Epithelial cell of proximal tubule (primary cell): ENCODE measurements at places on chromosomes 4 and X. TPM values are rescaled to one million over a fixed set of nuclear protein-coding genes. Genes with fewer than 3 reads are reported as not detected.

- no peak for DNase-seq
These were observed 1111.0 kb upstream of the AGA start for GRCh38 chr4:178553201-178553600.

Gene AFM
- not detected in 2 replicates for total RNA-seq

Gene BMPR1B
- 2.0 TPM in 2 replicates for total RNA-seq

- DNase-seq, result no peak
These were observed 123.4 kb upstream of the GUCY1A1 start for GRCh38 chr4:155543126-155543765.

- no peak for DNase-seq
These were observed 209.5 kb upstream of the SPOCK3 start for GRCh38 chr4:167443841-167444240.

DNA sequence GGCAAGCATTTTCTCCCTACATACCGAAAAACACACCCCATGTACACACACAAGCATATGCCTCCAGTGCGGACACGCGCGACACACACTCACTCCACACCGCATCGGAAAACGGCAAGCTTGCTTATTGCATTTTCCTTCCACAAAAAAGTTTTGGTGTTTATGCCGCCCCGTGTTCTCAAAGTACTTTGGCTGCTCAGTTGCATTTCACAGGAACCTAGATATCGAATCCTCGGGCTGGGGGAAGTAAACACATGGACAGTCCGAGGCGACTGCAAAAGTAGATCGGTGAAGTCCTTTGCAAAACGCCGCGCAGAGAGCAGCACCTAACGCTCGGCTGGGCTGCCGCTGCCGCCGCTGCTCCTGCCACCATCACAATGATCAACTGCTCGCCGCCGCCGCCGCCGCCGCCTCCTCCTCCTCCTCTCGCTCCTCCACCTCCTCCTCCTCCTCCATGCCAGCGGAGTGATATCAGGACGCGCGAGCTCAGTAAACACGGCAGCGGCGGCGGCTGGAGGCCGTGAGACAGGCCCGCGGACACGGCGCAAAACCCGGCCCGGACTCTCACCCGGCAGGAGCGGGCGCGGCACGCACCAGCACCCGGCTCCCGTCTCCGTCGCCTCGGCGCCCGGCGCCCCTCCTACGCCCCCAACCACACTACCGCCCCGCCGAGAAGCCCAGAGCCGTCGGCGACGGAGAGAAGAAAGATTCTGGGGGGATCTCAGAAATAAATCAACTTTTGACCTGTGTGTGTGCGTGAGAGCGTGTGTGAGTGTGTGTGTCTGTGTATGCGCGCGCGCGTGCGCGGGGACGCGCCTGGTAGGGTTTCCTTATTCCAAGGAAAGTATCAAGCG, at the start of gene MAML3:
Gene MAML3, minus strand, starts transcription at position 467 of the 854 bp plus-strand sequence. CDS start 857 bp downstream, outside the sequence.
- DNase-seq, result no peak

Gene FAM90A26
- total RNA-seq, result not detected in 2 replicates

GRCh38 chrX:99172958-99173357, 1237.1 kb downstream of the PCDH19 start:
- no peak for DNase-seq

- no peak for DNase-seq
These were observed 51.7 kb upstream of the CHRDL1 start for GRCh38 chrX:110847334-110847733.

Gene EOLA1
- 6.5 and 9.2 TPM in 2 replicates for total RNA-seq

DNA sequence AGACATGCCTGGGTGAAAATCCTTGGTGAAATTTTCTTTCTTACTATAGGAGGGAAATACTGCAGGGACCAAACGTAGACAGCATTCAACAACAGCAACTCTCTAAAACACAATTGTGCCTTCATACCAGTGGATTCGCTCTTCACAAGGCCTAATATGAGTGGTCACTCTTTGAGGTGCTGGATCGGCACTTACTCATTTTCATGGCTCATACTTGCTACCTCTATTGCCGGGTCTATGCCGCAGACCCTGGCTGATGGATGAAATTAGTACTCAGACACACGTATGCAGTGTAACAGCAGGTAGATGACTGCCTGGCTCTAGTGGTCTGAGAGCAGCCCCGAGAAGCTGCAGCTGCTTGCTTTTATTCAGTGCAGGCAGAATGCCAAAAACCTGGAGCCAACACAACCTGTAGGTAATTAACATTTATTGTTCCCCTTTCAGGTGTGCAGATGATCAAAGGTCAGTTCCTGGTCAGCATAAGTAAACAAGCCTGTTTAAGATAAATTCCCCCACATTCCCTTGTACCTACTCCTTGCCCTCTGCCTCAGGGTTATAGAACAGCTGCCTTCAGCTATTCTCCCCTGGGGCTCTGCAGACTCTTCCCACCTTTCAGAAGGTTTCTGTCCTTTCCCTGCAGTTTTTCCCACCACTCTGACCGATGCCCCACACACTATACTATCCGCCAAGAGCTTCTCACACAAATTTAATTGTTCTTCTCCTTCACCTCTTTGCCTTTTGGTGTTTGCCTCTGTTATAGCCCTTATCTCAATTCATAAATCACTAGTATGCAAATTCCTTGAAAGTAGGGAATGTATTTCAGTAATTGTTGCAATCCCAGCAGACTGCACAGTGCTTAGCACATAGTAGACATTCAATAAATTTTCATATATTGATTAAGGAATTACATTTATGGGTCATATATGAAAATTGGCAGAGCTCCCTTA, 210.0 kb downstream of the SPANXN3 start:
- no peak for DNase-seq

DNA sequence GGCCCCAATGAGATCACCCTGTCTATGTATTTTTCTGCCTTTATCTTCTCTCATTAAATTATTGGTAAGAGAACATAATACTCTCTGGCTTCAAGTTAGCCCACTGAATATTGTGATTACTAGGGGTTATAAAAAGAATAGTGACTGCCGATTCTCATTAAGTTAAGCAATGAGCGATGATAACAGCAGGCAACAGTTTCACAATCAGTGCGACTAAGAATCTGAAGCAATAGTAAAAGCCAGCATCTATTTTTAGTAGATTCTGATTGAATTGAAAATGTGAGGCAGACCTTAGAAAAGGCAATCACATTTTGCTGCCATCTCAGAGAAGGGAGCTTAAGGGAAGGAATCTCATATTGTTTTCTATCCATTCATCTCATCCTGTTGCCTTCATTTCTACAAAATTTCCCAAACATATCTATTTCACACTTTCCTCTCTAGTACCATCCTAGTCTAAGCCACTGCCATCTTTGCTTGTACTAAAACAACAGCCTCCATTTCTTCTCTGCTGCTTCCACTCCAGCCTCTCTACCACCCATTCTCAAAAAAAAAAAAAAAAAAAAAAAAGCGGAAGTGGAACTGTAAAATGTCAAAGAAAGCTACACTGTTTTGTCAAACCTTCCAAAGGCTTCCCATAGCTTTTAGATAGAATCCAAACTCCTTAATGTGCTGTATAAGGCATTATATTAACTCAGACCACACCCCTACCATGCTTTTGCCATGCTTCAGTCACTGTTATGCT, 17.4 kb downstream of the GABRA4 start:
- DNase-seq, result no peak

DNA sequence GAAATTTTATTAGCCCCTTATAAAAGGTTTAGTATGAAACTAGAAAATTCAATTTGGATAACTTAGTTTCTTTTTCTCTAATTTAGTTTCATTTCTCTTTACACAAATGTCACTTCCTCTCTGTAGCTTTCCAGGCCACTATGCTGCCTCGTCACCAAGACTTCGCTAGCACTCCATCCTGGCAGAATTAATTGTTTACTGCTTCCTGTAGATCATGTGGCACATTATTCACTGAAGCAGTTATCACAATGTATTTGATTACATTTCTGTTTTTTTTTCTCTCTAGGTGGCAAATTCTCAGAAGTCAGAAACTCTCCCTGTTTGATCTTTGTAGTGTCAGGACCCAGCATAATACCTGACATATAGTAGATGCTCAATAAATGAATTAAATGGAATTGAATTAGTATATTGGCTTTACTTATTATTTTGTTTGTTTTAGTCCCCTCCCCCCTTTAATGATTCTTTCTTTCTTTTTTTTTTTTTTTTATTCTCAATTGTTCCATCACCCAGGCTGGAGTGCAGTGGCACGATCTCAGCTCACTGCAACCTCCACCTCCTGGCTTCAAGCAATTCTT, 9.3 kb upstream of the SAT1 start:
- no peak for DNase-seq

- DNase-seq, result no peak
These were observed 10.1 kb downstream of the REELD1 start for GRCh38 chr4:146224326-146224966.

Gene RBPJ
- total RNA-seq, result 38.6 and 76.0 TPM in 2 replicates

Gene BEND4
- 0.06 and 0.14 TPM in 2 replicates for total RNA-seq

DNA sequence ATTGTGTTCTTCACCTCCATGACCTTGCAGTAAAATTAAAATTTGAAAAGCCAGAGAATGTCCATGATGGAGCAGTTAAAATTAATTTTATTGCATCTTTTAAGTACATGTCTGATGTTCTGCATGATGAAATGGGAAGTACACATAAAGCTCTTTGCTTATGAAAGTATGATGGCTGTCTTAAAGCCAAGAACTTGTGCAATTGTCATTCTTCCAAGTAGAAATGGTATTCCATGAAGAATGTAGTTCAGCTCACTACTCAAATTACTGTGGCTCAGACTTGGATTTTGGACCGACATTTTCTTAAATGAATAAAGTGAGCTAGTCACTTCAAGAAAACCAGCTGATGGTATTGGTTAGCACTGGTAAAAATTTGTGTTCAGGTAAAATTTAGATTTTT, 161.7 kb upstream of the CXCL13 start:
- DNase-seq, result no peak

Gene LAGE3
- 23.0 and 28.4 TPM in 2 replicates for total RNA-seq

- DNase-seq, result peak; percentile 54
These were observed 51.8 kb downstream of the GC start for GRCh38 chr4:71732066-71732465.

DNA sequence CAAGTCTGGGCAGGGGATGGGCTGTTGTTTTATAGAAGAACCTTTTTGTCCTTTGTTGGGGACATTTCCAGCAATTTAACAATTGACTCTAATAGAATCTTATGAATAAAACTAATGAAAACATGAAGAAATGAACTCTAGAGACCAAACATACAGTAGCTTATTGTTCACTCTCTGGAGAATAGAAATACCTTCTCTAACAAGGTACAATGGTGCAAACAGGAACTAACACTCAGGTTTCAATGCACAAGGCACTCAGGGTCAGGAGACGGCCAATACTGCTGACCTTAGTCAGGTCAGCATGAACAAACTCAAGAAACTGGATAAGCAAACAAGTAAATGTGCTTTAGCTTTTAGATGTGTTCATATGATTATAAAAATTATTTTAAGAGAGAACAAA, 39.6 kb upstream of the FBXW7 start:
- DNase-seq, result no peak

Gene MAGEA4
- total RNA-seq, result not detected in 2 replicates

GRCh38 chr4:36533944-36534343, 252.5 kb downstream of the DTHD1 start:
- DNase-seq, result no peak

GRCh38 chr4:1091561-1091995, 21.8 kb downstream of the RNF212 start:
- no peak for DNase-seq

DNA sequence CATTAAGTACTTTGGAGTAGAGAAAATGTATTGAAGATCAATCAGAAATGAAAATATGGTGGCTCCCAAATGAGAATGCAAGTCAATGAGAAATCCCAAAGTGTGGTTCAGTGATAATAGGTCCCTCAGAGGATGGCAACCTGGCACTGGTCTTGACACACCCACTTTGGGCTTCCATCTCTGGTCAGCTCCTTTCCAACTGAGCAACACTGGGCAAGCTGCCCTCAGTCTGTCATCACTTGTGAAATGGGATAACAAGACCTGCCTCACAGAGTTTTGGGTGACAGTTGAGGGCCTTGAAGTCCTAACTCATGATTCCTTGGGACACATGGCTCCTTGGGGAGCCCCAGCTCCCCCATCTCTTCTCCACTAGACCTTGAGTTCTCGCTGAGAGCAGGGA, 29.0 kb upstream of the MAMLD1 start:
- no peak for DNase-seq

- no peak for DNase-seq
These were observed 2.0 kb downstream of the FGFBP1 start for GRCh38 chr4:15936495-15936894.

DNA sequence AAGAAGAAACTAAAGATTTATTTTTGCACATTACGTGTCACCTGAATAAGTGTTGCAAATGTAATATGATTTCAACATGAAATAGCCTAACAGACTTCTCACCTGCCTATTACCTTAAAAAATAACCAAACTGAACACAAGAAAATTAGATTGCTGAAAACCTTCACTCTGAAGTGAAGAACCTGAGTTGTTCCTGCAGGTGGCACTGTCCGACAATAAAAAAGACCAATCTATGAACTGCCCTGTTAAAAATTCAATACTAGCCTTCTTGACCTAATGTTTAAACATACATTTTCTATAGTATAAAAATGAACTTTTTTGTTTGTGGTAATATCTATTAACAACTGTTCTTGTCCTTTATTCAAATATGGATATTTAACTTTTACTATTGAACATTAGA, 69.2 kb upstream of the PNPLA4 start:
- DNase-seq, result no peak

- no peak for DNase-seq
These were observed 16.2 kb upstream of the GNRHR start for GRCh38 chr4:67770422-67770821.

DNA sequence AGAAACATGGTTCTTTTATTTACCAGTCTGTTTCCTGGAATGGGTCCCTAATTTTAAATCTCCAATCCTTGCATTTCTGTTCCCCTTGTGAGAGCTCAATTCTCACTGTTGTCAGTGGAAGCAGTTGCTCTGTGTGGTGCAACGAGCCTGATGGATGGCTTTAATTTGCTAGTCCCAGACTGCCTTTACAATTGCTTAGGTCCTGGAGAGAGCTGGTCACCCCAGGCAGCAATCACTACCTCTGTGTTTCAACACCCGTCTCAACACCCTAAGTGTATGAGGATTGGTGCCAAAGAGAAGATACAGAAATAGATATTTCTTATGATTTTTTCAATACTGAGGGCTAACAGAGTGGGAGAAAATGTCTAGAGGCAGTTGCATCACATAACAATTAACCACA, 873.8 kb downstream of the GLUD2 start:
- DNase-seq, result no peak

- DNase-seq, result no peak
These were observed 404.1 kb downstream of the AFF2 start for GRCh38 chrX:148904421-148905111.

DNA sequence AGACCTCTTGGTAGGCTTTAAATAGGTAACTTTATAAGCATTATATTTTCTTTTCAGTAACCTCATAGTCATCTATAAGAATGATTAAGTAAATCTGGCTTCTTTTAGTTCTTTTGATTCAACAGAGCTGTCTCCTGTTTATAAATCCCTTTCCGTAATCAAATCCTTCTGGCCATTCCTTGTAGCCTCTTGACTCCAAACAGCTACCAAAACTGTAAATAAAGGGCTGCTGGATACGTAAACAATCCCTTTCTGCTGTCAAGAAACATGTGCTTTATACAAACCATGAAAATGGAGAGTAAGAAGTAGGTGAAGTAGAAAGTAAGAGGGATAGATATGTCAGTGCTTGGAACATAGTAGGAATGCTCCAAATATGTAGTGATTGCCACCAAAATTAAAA, 183.2 kb upstream of the CASK start:
- DNase-seq, result no peak

Gene SPANXB1
- 0.65 TPM in 1 of 2 replicates, not detected in the other for total RNA-seq

Gene FAM50A
- total RNA-seq, result 51.1 and 74.1 TPM in 2 replicates

GRCh38 chrX:11540532-11541377, 125.0 kb downstream of the ARHGAP6 start:
- no peak for DNase-seq

- DNase-seq, result no peak
These were observed 2.4 kb upstream of the MBNL3 start for GRCh38 chrX:132491191-132491590.

GRCh38 chrX:150088766-150089518, 150.7 kb upstream of the EOLA2 start:
- DNase-seq, result no peak
